ENCODE measurements at places on chromosomes 16 and 17.
A peak's percentile ranks its signal among the peaks of the same experiment; 100 is the strongest.

DNA sequence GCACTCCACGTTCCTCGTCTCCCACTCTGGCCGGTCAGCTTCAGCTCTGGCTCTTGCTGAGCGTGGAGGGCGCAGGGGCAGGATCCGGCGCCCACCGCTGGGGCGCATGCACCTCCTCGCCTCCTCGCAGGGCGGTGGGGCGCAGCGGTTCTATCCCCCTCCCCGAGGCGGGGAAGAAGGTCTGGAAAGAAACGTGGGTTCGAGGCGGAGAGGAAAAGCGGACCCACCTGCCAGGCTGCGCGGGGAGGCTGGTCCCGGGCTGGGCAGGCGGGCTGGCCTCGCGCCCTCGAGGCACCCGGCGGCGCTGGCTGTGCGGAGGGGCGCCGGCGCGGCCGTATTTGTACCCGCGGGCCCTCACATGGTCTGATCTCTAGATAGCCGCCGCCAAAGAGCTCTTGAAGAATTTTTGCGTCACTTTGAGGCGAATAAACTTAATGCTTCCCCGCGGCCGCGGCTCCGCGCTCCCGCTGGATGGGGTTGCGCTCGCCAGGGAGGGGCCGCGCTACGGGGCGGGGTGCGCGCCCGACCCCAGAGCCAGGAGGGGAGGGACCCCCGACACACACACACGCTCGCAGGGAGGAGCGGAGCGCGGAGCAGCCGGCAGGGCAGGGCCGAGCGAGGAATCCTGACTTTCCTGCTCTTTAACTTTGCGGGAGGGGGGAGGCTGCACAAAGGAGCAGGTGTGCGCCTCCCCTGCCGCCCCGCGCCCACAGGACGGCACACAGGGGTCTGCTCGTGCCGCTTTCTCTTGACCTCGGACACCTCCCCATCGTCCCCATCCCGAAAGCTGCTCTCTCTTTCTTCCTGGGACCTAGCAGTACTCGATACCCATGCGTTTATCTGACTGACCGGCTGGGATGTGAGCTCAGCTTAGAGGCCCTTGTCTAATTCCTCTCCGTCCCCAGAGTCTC is at the start of gene SLC6A4:
Gene SLC6A4 (minus strand): TSS at position 312 of the 911 bp plus-strand sequence. CDS start 13,739 bp downstream, outside the sequence.
- no peak for DNase-seq

DNA sequence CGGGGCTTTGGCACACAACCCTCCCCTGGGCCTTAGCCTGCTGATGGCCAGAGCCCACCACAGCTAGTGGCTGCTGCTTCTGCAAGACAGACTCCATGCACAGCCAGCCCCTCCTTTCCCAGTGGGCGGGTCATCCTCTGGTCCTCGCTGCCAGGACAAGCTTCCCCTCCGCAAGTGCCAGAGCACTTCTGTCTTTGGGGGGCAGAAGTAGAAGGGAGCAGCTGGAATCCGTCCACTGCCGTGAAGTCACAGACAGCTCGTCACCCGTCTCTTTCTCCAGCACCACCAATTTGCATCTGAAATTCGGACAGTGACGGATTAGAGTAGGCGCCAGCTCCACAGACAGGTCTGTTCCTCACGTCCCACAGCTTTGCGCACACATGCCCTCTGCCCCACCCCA is 31.3 kb upstream of the NAT9 start:
- no peak for DNase-seq

DNA sequence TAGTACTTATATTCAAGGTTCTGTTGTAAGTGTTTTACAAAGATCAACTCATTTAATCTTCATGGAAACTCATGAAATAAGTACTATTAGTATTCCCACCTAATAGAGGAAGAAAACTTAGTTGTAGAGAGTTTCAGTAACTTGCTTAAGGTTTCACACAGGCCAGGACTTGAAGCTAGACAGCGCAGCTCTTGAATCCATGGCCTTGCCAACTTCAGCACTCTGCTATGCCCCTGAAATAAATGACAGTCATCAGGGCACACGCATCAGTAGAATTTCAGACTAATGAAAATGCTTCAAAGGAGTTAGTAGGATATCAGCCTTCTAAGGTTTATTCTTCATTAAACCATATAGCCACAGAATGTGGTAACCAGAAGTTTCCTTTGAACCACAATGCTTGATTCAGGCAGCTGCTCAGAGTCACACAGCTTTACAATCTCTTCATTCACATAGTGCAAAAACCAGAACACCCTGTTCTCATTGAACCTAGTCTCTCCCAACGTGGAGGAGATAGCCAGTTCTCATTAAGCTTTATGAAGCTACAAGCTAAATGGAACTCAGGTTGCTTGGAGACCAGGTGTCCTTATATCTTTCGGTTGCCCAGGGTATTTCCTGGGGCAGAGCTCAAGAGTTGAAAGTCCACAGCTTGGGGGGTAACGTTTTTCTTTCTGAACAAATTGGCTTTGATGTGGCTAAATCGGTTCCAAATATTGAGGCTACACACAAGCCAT is 39.7 kb downstream of the KCNJ2 start:
- no peak for DNase-seq

GRCh38 chr17:22514315-22514714 is 822.0 kb downstream of the KCNJ18 start:
- no peak for DNase-seq

DNA sequence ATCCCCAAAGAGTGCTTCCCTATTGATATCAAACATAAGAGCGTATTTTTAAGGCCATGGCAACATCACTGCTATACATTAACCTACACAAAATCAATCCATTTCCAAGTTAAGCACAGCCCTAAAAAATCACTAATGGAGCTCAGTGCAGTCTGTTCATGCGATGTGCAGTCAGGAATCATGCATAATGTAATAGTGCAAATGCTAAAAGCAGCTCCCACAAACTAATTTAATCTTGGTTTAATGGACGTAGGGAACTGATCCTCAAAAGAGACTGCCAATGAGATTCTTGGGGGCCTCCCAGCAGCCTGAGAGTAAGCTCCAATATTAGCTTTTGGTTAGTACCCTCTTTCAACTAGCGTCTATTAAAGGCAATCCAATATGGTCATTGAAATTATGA is 245.9 kb downstream of the TOX3 start:
- DNase-seq: no peak

GRCh38 chr17:35531160-35531559 is 6.3 kb downstream of the SLFN12L start:
- no peak for DNase-seq

DNA sequence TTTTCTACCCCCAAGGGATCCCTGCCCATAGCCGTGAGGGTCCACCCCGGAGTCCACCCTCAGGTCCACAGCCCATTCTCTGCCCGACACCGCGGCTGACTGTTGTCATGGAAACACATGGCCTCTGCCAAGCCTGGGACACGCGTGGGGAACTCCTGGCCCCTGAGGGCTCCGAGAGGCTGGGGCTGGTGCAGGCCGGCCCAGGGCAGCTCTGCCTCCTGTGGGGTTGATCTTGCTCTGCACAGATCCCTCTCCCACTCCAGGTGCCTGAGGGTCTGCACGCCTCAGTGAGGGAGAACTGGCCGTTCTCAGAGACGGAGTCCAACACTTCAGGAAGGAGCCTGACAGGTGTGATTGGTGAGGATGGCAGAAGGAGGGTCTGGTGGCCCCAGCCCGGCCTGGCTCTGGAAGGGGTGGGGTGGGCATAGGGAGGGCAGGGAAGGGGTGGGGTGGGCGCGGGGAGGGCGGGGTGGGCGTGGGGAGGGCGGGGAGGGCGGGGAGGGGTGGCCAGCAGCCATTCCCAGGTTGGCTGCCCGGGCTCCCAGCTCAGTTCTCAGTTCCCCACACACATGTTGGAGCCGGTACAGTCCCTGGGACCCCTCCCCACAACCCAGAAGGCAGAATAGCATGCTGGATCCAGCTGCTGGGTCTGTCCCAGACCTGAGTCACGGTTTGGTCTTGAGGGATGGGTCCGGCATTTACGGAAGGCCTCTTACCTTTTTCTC is 6.4 kb downstream of the MRPL28 start:
- no peak for DNase-seq

DNA sequence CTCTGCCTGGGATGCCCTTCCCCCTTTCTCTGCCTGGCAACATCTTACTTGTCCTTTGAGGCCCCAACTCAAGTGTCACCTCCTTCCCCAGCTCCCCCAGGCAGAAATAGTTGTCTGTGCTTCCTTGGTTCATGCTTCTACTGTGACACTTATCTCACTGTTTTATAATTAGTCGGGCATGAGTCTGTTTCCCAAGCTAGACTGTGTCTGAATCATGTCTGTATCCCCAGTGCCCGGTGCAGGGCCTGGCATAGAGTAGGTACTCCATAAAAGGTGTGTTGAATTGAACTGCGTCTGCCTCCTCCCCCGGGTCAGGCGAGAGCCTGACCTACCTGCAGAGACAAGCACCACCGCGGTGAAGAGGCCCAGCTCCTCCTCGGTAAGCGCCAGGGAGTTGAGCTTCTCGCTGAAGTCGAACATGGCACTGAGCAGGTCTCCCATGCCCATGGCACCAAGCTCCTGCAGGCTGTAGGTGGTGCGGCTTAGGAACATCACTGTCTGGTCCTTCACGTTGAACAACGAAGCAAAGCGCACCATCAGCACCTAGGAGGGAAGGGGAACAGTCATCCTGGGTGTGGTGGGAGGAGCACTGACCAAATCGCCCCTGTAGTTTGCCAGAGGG is 6.7 kb downstream of the NR1D1 start:
- no peak for DNase-seq

DNA sequence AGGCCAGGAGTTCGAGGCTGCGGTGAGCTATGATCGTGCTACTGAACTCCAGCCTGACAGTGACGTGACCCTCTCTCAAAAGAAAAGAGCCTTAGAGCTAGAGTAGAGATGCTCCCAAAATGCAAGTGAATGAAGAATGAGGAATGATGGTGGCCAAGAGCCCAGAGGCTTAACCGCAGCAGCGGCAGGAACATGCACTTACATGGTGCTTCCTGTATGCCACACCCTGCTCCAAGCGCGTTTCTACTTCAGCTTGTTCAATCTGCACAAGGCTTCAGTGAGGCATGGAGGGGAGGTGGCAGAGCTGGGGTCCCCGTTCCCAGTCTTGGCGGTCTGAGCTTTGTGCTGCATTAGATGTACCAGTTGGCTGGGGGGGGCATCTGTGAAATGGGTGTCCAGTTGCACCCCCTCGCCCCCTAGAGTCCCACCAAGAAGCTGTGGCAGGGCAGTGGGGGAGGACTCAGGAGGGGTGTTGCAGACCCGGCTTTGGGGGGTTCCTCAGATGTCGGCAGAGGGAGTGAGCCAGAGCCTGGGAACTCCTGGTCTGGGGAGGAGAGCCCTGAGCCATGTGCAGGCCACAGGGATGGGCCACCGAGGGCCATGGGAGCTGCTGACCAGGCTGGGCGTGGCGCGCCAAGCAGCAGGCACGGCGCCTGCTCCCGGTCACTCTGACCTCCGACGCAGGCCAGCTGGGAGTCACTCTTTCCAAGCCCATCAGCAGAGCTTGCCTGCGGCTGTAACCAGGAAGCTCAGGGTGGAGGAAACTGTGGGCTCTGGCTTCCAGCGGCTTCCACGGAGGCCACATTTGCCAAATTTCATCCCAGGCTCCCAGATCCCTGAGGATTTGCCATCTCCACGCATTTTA is 260.1 kb downstream of the PARN start:
- DNase-seq: no peak

DNA sequence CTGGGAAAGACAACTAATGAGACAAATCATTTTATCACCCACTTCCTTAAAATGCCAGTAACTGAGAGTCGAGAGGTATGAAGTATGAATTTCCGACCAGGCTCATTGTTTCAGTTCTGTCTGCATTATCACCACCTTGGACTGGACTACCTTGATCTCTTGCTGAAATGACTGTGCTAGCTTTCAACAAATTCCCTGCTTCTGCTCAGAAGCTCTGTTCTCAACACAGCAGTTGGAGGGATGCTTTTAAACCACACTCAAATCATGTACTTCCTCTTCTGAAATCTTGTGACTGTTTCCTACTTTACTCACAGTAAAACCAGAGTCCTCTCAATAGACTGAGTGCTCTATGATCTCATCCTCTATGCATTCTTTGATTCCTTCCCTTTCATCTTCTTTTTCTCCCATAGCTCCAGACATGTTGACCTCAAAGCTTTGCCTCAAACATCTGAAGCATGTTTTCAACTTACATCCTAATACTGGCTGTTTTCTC is 195.8 kb downstream of the KCNJ2 start:
- DNase-seq: no peak

GRCh38 chr17:48472411-48473281 is 42.6 kb upstream of the SKAP1 start:
- DNase-seq: no peak

- DNase-seq: no peak
Measured at GRCh38 chr16:27551036-27551435, 1.1 kb downstream of the KATNIP start.

- no peak for DNase-seq
Measured at GRCh38 chr17:62720126-62720850, 87.8 kb downstream of the MARCHF10 start.

GRCh38 chr17:74525465-74525725 is 5.9 kb downstream of the CD300LB start:
- no peak for DNase-seq

- DNase-seq: no peak
Measured at GRCh38 chr17:11807606-11808005, 189.7 kb downstream of the ZNF18 start.

DNA sequence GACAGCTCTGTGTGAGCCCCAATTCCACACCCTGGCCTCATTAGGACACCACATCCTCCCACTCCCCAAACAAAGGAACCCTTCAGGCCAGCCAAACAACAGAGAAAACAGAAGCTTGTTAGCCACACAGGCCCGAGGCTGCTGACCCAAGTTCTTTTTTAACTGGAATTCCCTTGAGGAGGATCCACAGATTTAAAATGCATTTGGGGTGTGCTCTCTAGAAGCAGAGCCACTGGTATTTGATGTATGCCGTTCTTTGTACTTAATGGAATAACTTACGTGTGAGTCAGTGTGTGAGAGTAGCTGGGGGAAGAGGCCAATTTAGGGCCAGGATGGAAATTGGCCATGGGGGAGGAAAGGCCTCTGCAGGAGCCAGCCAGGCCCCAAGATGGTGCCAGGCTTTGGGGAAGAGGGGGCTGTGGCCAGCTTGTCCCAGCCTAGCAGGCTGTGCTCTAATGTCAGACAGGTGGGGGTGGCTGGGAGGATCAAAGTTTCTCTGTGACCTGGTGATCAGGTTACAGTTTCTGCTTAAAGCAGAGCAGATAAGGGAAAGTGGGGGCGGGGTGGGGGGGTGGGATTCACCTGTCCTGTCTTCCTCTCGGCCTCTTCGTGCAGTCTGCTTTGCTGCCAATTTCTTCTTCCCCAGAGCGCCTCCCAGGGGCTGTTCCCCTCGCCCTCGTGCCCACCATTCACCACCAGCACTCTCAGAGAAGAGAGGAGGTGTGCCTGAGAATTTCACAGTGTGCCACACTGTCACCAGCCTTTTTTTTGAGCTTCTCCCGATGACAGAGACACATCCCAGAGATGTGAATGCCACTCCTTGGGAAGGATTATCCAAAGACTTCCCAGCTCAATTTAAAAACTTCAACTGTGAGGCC is 50.8 kb downstream of the TOM1L2 start:
- no peak for DNase-seq

GRCh38 chr16:54316095-54316889 is 29.7 kb upstream of the IRX3 start:
- DNase-seq: no peak

- peak; percentile 90 for DNase-seq
Measured at GRCh38 chr16:87123356-87124001, 193.7 kb downstream of the C16orf95 start.

- DNase-seq: no peak
Measured at GRCh38 chr17:17506893-17507464, 10.8 kb upstream of the RASD1 start.

GRCh38 chr16:21265104-21265837 is 12.8 kb downstream of the CRYM start:
- no peak for DNase-seq
